ENCODE measurements at places on chromosomes 5 and 9. TPM values are rescaled to one million over a fixed set of nuclear protein-coding genes. Genes with fewer than 3 reads are reported as not detected.

GRCh38 chr5:53944981-53945380 is 365.4 kb downstream of the ARL15 start:
- no peak for DNase-seq

Gene OTULINL
- polyA plus RNA-seq, result 10.9 TPM

Gene PAEP
- 0.42 TPM for polyA plus RNA-seq

GRCh38 chr9:76537150-76537646 is 78.2 kb downstream of the GCNT1 start:
- no peak for DNase-seq

GRCh38 chr9:134917431-134918373 is at the start of gene FCN1:
Gene FCN1, minus strand, starts transcription at chr9:134917912. Its CDS starts 41 bp downstream, at chr9:134917871.
- no peak for DNase-seq

DNA sequence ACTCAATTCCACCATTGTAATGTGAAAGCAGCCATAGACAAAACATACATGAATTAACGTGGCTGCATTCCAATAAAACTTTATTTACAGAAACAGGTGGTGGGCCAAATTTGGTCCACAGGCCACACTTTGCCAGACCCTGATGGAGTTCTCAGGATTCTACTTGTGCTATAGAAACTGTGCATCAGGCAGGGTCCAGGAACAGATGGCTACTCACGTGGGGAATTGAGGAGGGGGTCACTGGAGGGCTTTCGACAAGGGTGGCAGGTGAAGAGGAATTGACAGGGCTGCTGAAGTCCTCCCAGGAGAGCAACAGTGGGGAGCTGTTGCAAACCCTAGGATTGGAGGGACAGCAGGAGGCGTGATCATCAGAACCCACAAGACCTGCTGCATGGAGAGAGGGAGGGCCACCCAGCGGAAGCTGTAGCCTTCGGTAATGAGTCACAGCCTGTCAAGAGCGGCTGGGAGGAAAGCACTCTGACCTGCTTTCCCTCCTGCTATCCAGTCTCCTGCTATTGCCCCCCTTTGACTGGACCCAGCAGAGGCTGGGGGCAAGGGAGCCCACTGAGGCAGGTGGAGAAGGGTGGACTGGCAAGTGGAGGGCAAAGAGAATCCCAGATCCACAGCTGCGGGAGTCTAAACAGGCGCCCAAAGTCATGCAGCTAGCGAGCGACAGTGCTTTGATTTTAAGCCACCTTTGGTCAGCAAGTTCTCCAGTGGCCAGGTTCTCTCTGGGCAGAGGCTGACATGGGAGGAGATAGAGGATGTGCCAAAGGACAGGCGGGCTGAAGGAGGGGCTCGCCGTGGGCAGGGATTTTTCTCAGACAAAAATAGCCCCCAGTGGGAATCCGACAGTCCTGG is 138.3 kb upstream of the SMIM23 start:
- DNase-seq, result no peak

- DNase-seq, result peak; percentile 54
These were observed 490.2 kb upstream of the DAP start for GRCh38 chr5:11251247-11251646.

Gene BARHL1
- not detected for polyA plus RNA-seq

Gene CCL27
- 1.1 TPM for polyA plus RNA-seq

GRCh38 chr9:6838158-6838557 is 80.4 kb downstream of the KDM4C start:
- no peak for DNase-seq

Gene SH2D3C
- polyA plus RNA-seq, result 11.2 TPM

DNA sequence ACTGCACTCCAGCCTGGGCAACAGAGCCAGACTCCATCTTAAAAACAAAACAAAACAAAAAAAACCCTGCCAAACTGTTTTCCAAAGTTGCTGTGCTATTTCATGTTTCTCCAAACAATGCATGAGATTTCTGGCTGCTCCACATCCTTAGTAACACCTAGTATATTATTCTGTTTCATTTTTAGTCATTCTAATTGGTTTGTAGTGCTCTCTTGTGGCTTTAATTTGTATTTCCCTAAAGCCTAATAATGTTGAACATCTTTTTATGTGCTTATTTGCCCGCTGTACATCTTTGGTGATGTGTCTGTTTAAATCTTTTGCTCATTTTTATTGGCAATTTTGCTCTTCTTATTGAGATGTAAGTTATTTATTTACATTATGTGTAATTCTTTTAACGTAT is 18.4 kb upstream of the TTC1 start:
- DNase-seq, result no peak

Gene PCDHGA3
- polyA plus RNA-seq, result 2.9 TPM

All from left kidney (tissue), 8 donors.